Activated CD4-positive, alpha-beta T cell treated with anti-CD3 and anti-CD28 coated beads for 48 hours (primary cell): ENCODE measurements at places on chromosomes 2 and 18.

DNA sequence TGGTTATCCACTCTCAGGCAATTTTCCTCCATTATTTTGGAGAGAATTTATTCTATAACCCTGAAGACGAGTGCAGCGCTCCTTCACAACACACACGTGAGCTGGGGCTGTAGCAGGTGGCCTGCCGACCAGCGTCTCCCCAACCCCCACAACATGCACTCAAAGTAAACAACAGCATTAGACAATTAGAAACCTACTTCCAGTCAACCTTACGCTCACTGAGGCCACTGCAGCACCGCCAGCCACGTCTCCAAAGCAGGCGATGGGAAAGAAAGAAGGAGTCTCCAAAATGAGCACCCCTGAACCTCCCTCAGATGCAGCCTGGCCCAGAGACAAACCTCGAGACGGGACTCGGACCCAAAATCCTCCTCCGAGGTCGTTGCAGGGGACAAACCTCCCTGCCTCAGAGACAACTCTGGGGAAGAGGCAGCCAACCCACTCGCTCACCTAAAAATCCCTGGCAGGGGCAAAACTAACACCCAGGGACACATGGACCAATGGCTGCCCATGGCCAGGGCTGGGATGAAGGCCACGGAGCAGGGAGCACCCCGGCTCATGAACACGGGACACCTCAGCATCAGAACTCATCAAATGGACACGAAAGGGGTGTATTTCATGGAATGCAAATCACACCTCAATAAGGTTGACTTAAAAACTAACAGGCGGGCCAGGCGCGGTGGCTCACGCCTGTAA is 2.6 kb downstream of the SLC66A2 start:
- DNase-seq = no peak

- no peak for DNase-seq
Measured at GRCh38 chr2:170911314-170911889, 17.7 kb upstream of the GORASP2 start.

GRCh38 chr2:194907569-194907968 is 749.5 kb upstream of the SLC39A10 start:
- DNase-seq = no peak

DNA sequence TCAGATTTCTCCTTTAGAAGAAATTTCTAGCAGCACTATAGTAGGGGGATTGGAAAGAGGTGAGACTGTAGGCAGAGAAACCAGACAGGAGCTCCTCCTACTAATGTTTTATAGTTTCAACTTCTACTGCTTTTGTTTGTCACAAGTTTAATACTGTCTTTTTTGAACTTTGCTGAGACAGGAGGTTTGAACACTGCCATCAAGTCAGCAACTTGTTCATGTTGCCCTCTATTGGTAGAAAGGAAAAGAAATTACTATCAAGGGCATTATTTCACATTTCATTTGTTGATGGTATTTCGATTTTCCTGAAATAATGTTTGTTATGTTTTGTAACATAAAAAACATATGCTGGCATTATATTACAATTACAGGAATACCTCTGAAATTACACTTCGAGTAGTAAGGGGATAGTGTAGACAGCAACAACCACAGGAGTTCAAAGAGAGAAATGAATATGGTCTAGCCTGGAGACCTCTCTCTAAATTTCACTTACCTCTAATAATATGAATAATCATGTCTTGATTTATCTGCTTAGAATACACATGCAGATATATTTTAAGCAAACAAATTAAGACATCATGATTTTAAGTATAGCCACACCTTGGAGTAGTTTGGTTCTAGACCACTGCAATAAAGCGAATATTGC is 12.4 kb upstream of the CCDC88A start:
- no peak for DNase-seq

DNA sequence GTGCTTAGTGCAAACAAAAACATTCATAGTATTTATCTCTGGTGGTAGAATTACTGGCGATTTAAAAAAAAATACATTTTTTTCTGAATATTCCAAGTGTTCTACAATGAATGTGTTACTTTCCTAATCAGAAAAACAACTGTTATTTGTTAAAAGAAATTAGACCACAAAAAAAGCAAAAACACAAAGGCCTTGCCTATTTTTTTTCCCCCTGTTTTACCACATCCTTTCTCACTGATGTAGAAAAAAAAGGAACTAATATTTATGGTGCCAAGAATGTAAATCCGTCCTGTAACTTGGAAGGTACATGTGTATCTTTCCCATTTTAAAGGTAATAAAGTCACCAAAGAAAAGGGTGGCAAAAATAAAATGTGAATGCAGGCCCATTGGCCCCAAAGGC is 28.4 kb upstream of the MGAT4A start:
- no peak for DNase-seq

DNA sequence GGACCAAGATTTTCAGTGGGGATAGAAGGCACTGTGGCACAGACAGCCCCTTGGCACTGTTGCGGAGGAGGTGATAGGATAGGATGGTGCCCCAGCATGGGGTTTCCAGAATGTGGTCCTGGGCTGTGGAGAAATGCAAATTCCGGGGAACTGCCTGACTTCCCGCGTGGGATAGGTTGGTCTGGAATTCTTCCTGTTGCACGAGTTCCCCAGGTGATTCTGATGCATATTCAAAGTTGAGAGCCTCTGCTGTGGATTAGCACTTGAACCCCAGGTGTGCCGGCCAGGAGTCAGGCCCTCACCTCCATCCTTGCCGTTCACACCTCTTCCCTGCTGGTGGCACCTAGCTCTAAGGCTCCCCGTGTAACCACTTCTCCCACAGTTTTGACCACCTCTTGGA is 15.5 kb downstream of the NCK2 start:
- DNase-seq = peak; percentile 1

GRCh38 chr2:203673933-203674332 is 32.5 kb upstream of the CD28 start:
- peak; percentile 57 for DNase-seq

GRCh38 chr2:235382179-235382578 is 111.7 kb upstream of the AGAP1 start:
- DNase-seq = no peak

DNA sequence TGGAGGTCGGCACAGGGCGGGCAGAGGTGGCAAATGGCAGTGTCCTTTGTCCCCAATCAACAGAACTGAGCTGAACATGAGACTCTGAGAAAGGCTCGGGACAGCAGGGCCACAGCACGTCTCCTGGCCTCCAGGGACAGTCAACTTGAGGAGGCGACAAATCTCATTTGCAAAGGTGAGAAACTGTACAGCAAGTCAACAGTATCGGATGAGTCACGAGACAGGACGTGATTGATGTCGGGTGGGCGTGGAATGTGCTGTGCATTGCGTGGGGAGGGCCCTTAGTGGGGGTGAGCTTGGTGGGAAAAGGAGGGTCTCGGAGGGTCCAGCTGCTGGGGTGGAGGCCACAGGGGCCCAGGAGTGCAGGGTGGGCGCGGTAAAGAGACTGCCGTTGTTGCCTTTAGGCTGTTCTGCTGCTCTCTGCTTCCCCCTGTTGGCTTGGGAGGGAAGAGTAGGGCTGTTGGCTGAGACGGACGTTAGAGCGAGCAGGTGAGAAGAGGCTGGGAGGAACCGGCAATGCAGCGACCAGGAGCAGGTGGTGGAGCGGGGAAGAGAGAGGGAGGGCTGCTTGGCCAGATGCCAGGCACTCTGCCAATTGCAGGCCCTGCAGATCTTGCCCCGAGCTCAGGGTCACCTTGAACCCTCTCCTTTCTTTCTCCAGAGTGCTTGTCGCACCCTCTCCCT is 164.3 kb downstream of the BCL2 start:
- peak; percentile 87 for DNase-seq

DNA sequence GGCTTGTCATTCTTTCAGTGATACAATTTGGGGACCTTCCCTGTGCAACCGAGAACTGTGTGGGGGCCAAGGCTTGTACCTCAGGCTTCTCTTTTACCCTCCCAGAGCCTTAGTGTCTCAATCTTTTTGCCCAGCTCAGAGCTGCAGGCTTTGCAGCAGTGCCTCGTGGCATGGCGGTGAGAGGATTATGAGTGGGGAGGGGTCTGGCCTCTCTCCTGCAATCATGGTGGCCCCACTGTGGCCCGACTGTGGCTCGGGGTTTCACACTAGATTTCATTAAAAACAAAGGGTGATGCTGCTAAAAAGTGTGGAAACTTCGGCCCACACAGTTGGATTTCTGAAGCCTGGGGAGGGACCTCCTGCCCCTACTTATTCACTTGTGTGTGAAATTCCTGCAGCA is 75.5 kb downstream of the CAPN13 start:
- no peak for DNase-seq

- DNase-seq = no peak
Measured at GRCh38 chr2:162401871-162402270, 57.9 kb downstream of the GCA start.
